ENCODE measurements at places on chromosomes 7 and 10. TPM values are rescaled to one million over a fixed set of nuclear protein-coding genes. Genes with fewer than 3 reads are reported as not detected.

- DNase-seq, result no peak
Observed at GRCh38 chr7:94223375-94224084, 171.2 kb upstream of the COL1A2 start.

DNA sequence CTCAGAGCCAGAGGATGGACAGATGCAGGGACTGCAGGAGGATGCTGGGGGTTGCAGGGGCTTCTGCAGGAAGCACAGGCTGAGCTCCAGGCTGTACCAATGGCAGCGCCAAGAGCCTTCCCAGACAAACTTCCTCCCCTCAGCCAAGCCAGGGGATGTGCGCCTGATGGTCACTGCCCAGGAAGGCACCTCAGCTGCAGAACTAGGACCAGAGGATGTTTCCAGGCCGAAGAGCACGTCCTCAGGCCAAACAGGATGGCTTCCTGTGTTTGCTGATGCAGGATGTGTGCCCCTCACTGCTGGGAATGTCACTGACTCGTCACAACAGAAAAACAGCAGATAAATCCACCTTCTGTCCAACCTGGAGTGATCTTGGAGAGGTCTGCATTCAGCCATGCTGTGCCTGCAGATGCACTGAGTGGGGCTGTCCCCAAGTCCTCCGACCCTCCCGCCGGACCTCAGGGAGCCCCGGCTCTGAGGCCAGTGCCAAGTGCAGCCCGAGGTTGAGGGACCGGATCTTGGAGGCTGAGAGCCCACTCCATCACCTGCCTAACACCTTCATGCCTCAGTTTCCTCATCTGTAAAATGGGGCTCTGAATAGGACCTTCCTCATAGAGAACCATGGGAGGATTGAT is 152.5 kb upstream of the CHST15 start:
- peak; percentile 44 for DNase-seq

Gene DPP6
- not detected for total RNA-seq

DNA sequence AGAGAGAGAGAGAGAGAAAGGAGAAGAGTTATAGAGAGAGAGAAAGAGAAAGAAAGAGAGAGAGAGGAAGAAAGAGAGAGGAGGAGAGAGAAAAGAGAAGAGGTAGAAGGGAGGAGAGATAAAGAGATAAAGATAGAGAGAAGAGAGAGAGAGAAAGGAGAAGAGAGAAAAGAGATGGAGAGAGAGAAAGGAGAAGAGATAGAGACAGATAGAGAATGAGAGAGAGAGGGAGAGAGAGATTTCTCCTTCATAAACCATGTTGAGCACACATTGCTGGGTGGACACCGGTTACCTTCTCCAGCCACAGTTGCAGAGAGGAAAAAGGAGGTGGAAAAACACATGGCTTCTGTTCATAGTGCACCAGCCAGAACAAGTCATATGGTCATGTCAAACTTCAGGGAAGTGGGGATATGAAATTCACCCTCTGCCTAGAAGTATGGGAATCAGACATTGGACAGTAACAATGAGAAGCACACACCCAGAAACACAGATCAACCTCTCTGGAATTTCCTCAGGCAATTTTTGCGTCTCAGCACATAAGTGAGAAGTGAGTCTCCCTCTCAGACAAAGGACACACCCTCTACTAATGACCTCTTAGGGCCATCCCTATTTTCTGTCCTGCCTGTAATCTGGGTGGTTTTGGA is 172.5 kb upstream of the SVIL start:
- no peak for DNase-seq

Data from cardiac septum (tissue), 1 donor.